Common myeloid progenitor, CD34-positive (primary cell): ENCODE measurements at places on chromosomes 2 and 18.

DNA sequence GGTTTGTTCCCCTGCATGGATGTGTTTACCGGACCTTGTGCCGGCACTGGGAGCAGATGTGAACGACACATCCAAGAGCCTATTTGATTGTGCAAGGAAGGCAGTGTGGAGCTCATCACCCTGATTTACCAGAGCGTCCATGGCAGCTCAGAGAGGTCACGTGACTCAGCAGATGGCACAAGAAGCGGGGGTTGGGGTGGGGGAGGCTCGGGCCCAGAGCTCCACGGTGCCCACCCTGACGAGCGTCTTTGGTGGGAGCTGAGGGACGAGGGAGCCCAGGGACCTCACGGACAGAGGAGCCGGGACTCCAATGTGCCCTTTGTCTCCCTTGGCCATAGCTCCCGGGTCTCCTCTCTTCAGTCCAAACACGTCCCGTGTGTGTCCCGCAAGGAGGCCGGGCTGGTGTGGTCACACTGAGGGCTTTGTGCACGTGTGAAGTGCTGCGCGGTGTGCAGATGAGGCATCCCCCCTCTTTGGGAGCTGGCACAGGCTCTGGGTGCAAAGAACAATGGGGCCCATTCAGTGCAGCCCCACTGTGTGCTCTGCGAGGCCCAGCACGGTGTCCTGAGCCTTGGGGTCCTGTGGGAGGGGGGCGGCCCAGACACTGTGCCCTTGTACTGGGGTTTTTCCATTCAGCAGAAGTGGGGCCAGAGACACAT is 15.5 kb downstream of the KCNIP3 start:
- DNase-seq = no peak

DNA sequence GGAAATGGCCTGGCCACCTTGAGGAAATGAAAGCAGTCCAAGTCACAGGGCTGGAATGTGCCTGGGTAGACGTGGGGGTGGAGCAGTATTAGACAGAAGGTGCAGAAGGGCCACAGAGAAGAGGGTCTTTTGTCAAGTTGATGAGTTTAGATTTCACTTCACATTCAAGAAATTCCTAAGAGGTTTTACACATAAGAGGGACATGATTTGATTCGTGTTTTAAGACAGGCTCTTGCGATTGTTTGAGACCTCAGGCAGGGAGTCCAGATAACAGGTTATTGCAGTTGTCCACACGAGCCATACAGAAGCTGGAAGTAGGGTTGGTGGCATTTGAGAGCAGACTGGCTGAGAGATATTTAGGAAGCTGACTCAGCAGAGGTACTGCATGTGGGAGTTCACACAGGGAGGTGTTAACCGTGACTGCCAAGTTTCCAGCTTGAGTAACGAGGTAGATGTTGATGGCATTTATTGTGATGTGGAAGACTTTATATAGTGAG is 64.6 kb downstream of the NEB start:
- no peak for DNase-seq

DNA sequence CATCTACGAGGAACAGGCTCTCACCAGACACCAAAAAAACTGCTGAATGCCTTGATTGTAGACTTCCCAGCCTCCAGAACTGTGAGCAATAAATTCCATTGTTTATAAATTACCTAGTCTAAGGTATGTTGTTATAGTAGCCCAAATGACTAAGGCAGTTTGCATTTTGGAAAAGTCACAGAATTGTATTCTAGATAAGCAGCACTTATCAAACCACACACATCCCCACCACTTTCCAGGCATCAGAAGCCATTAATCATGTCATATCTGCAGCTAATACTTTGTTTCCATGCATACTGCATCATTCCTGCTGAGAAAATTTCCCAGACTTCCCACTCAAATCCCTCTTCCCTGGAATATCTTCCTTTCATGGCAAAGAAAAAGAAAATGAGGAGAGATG is 187.2 kb downstream of the INO80D start:
- DNase-seq = peak; percentile 11

DNA sequence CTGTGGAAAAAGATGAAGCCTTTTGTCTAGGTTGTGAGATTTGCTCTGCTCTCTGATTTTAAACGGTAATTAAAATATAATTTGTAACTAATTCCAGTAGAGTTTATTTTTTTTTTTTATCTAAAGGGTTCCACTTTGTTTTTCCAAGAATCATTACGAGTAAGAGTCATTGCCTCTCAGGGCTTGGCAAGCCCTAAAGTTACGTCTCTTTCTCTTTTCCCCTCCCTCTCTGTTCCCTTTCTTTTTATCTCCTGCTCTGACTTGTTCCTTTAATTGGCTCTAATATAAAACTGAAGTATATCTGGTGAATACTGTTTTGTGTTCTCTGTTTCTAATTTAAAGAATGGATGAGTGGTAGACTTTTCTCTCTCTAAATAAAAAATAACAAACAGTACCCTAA is 75.8 kb downstream of the CALCRL start:
- no peak for DNase-seq

DNA sequence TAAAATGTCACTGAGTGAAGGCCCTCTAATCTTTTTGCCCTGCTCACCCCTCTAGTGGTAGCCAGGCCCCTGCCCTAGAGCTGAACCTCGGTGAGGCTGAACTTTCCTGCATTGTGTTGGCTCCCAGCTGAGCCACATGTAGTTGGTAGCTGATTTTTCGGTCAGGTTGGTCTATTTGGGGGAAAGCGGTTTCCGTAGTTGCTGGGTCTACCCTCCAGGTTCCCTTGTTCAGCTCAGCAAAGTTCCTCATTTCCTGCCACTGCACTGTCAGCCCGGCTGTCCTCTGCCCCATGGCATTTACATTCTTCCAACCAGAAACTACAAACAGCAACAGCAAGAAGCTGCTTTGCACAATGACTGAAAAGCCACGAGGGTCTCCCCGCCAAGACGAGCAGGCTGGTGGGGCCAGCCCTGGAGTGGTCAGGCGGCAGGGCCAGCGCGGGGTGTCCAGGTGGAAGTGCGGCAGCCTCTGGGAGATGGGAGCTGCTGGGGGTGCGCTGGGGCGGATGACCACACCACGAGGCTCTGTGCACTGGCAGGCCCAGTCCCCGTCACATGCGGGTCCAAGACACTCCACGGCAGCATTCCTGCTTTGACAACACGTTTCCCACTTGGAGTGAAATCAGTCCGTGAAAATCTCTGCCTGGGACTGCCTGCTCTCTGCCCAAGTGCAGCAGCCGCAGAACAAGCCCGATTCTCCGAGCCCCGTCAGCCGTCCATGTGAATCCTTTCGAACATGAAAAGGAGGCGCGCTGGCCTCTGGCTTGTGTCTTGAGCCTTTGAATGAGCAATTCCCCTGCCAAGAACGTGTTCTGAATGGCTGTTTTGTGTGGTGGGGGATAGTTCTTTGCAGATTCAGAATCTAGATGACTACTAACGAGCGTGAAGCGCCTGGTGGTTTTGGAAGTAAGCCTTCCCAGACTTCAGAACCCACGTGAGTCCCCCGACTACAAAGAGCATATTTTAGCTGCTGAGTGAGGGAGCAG is 159.4 kb downstream of the ASB1 start:
- no peak for DNase-seq

DNA sequence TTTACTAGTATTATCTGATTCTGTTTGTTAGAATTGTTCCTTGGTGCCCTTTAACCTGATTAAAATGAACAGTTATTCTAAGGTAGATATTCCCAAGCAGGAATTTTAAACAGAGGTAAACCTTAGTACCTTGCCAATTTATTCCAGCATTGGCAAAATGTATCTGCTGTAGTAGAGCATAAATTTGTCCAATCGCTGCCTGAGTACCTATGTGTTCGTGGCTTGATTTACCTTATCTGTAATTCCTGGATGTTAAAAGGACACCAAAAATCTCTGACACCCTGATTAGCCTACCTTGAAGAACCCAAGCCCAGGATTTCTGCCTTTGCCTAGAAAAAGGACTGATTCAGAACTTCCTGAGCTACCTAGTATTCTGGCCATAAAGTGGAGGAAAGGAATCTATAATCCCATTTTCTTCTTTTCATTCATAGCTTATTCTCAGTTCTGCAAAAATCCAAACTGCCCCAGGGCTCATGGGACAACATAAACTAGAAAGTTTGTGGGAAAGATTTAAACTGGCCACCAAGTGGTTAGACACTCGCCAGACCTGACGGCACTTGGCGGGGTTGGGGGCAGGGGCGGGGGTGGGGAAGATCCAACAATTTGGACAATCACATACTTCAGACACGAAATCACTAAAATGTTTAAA is 16.2 kb upstream of the ZCCHC2 start:
- DNase-seq = no peak

DNA sequence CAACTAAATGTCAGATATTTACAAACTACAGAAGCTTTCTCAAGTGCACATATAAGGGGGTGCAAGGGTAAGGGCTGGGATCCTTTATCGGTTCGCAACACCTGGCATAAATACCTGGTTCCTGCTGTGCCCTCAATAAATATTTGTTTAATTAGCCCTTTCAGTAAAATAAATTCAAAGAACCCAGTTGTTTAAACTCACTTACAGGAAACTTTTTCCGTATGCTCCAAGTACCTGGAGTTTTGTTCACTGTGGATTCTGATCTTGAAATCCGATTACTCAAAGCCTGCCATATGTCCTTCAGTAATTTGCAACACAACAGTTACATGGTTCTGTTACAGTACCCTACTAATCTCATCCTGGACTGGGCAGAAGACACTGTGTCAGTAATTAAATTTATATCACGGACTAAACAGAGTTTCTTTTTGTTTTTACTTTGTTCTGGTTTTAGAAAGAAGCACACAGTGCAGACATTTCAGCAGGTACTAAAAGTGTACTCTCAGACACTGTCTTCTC is 36.9 kb downstream of the TBC1D8 start:
- DNase-seq = no peak

- DNase-seq = no peak
These were observed 15.2 kb downstream of the SMAD2 start for GRCh38 chr18:47915229-47915628.

- no peak for DNase-seq
These were observed 363.4 kb downstream of the RPRM start for GRCh38 chr2:153115141-153115540.

GRCh38 chr2:16374671-16375070 is 291.0 kb downstream of the CYRIA start:
- DNase-seq = no peak

- no peak for DNase-seq
These were observed 51.8 kb downstream of the LDLRAD4 start for GRCh38 chr18:13270279-13270855.

DNA sequence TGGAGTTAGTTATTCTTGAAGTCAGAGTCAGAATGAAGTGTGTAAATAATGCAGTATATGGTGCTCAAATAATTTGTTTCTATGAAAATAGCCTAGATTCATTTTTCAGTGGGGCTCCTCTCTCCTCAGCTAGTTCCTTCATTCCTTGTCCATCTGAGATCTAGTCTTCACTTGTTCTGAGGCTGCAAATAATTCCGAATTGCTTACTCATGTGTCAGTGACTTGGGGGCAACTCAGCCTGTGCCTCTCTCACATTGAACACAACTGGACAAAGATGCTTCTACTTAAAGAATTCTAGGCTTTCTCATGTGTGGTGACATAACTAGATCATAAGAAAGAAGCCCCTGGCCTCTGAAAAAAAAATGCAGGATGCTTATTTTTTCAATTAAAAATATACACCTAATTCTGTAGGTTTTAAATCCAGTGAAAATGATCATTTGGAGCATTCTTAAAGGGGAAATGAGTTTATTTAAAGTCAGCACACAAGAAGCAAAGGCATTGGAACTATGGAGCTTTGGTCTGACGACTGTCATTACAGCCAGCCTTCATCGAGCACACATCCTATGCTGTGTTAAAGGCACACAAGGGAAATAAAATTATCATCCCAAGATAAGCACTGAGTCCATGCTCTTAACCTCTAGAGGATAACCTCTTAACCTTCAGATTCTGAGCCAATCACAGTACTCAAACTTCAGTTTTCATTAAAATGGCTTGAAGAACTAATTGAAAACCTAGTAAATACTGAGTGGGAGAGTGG is 24.8 kb upstream of the SCN7A start:
- DNase-seq = no peak

- DNase-seq = no peak
These were observed 154.0 kb downstream of the CLIP4 start for GRCh38 chr2:29269095-29269764.

DNA sequence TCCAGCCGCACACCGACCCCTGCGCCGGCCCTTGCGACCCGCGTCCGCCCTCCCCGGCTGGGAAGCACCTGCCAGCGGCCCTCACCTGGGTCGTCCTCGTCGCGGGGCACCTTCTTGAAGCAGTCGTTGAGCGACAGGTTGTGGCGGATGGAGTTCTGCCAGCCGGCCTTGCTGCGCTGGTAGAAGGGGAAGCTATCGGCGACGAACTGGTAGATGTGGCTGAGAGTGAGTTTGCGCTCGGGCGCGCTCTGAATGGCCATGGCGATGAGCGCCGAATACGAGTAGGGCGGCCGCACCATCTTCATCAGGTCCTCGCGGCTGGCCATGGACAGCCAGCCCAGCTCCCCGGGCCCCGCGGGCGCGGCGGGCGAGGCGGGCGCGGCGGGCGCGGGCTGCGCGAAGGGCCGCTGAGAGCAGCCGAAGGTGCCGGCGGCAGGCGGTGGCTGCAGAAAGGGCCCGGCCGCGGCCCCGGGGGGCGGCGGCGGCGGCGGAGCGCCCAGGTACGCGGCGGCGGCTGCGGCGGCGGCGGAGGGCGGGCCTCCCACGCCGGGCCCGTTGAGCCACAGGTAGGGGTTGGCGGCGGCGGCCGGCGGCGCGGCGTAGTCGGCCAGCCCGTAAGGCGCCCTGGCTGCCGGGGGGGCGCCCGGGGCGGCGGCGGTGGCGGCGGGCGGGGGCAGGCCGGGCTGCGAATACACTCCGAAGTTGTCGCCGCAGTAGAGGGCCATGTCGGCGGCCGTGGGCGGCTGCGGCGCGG is 505 bp downstream of the FOXI3 start:
- peak; percentile 79 for DNase-seq

DNA sequence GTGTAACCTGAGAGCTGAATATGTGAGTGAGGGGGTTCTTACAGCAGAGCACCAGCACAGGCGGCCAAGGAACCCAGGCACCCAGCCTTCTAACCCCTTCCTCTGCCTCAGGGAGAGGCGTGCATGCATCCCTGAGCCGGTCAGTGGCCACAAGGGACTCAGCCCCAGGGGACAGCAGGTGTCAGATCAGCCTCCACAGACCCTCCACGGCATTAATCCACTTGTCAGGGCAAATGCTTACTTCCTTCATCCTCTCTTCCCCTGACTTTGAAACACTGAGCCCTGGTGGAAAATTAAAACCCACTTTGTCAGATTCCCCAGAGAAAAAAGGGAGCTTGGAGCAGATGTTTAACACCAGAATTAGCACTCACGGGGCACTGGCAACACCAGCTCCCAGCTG is 60.5 kb upstream of the SMAD2 start:
- DNase-seq = no peak
